Uterine smooth muscle cell (primary cell): ENCODE measurements at places on chromosomes 16 and 17. TPM values are rescaled to one million over a fixed set of nuclear protein-coding genes. Genes with fewer than 3 reads are reported as not detected.

TNFRSF17 gene
- total RNA-seq: not detected in 2 replicates

ZG16 gene
- not detected in 2 replicates for total RNA-seq

MYH1 gene
- under 0.01 TPM in 1 of 2 replicates, not detected in the other for total RNA-seq

FBF1 gene
- total RNA-seq: 15.2 and 19.8 TPM in 2 replicates

TMEM235 gene
- not detected in 2 replicates for total RNA-seq

ABCC3 gene
- 2.2 and 8.7 TPM in 2 replicates for total RNA-seq

SLC38A10 gene
- 66.0 and 117 TPM in 2 replicates for total RNA-seq

LRRC46 gene
- 0.11 TPM in 1 of 2 replicates, not detected in the other for total RNA-seq

GH1 gene
- not detected in 2 replicates for total RNA-seq

CACNB1 gene
- total RNA-seq: 7.1 and 12.1 TPM in 2 replicates

ITPRIPL2 gene
- total RNA-seq: 43.4 and 50.7 TPM in 2 replicates

YPEL2 gene
- total RNA-seq: 4.1 and 8.6 TPM in 2 replicates

HEATR9 gene
- not detected in 2 replicates for total RNA-seq

KRT20 gene
- total RNA-seq: 0.22 TPM in 1 of 2 replicates, not detected in the other

MT4 gene
- total RNA-seq: not detected in 2 replicates

KNOP1 gene
- total RNA-seq: 9.7 and 11.6 TPM in 2 replicates

MT1H gene
- not detected in 2 replicates for total RNA-seq

COX6A2 gene
- not detected in 2 replicates for total RNA-seq

ADAM11 gene
- 0.75 and 0.77 TPM in 2 replicates for total RNA-seq

CX3CL1 gene
- total RNA-seq: under 0.01 TPM in 1 of 2 replicates, not detected in the other

COG1 gene
- total RNA-seq: 17.2 and 20.5 TPM in 2 replicates

KRTAP2-1 gene
- not detected in 2 replicates for total RNA-seq

OTOA gene
- total RNA-seq: under 0.01 TPM in 2 replicates

SKAP1 gene
- not detected in 2 replicates for total RNA-seq

DRC3 gene
- 0.55 and 1.1 TPM in 2 replicates for total RNA-seq

GUCY2D gene
- total RNA-seq: under 0.01 TPM in 2 replicates

TBC1D3K gene
- total RNA-seq: not detected in 2 replicates

VTN gene
- total RNA-seq: 0.11 and 0.12 TPM in 2 replicates

CD7 gene
- total RNA-seq: not detected in 2 replicates

RHBDL3 gene
- under 0.01 and 0.22 TPM in 2 replicates for total RNA-seq

CRYBA1 gene
- total RNA-seq: not detected in 2 replicates
